ENCODE measurements at places on chromosomes 13 and 19.

DNA sequence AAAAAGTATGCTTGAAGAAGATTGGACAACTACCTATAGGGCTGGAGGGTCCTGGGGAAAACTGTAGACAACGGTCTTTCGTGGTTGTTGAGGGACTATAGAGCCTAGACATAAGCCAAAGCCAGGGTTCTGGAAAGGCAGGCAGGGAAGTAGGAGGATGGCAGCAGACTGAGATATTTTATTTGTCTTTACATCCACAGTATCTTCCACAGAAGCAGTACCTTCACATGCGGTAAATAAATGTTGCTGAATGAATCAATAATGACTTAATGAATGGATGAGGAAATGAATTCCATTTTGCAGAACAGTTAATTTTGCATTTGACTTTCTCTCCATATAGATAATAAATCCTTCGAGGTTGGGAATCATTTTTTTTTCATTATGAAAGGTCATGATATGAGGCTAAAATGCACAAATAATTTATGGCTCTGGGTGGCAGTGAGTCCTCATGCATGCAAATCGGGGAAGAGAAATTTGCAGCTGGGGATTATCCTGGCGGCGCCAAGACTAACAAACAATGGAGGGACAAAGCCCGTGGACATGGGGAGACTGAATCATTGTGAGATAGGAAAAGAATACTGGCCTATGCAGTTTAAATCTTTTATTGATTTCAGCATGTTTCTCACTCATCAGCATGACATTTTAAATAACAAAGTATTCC, 102.0 kb downstream of the ERCC5 start:
- no peak for DNase-seq

DNA sequence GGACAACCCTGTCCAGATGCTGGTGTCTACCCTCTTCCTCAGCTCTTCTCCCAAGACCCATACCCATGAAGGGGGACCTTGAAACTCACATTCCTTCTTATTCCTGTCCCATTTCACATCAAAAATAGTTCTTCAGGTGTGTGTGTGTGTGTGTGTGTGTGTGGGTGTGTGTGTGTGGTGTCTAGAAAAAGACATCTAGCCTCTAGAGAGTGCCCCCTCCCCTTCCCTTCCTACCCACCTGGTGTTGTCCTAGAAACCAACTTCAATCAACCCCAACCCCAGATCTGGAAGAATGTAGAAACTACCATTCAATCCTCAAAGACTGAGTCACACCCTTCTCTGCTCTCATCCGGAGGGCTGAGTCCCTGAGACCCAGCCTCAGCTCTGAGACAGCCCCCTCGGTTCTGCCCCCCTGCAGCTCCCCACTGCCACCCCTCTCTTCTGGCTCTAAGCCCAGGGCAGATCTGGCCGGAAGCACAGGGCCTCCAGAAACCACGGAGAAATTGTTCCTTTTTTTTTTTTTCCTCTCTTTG, 3.5 kb downstream of the KCNN4 start:
- peak; percentile 54 for DNase-seq

- DNase-seq, result peak; percentile 98
These were observed 3.0 kb upstream of the ZFP36 start for GRCh38 chr19:39403331-39404312.

- peak; percentile 73 for DNase-seq
These were observed 18.8 kb downstream of the FLT1 start for GRCh38 chr13:28475916-28476725.

GRCh38 chr13:36101157-36101556, 30.0 kb downstream of the DCLK1 start:
- no peak for DNase-seq

DNA sequence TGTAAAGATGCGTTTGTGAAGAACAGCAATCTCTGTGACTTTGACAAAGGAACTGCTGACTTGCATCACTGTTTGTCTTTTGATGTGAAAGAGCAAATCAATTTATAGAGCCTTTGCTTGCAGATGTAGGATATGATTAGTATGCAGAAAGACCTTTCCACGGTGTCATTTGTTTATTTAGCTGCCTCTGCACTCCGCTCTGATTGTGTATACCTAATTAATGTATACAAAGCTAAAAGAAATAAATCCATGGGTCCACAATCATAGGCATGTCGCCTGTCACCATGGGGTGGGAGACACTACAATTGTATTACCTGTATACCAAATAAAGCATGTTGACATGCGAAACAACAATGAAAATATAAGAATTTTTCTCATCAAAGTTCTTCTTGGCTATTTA, 410.7 kb downstream of the MZT1 start:
- no peak for DNase-seq

DNA sequence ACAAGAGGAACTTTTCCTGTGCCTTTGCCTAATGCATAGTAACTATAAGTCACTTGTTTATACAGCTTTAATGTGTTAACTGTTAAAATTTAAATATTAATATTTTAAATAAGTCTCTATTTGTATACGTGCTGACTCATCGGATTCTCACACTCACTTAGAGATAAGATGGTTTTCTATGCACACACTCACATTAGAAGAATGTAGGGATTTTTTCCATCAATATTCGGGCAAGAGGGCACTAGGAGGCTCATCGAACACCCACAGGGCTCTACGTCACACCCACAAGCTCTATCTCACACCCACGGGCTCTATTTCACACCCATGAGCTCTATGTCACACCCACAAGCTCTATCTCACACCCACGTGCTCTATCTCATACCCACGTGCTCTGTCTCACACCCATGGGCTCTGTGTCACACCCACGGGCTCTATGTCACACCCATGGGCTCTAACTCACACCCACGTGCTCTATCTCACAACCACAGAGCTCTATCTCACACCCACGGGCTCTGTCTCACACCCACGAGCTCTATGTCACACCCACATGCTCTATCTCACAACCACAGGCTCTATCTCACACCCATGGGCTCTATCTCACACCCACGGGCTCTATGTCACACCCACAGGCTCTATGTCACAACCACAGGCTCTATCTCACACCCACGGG, 73.4 kb downstream of the COL4A2 start:
- no peak for DNase-seq

DNA sequence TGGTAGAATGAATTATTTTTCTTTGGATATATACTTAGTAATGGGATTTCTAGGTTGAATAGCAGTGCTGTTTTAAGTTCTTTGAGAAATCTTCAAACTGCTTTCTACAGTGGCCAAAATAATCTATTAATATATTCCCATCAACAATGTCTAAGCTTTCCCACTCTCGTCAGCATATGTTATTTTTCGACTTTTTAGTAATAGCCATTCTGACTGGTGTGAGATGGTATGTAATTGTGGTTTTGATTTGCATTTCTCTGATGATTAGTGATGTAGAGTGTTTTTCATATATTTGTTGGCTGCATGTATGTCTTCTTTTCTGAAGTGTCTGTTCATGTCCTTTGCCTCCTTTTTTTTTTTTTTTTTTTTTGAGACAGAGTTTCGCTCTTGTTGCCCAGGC, 90.2 kb upstream of the CSNK1A1L start:
- no peak for DNase-seq

DNA sequence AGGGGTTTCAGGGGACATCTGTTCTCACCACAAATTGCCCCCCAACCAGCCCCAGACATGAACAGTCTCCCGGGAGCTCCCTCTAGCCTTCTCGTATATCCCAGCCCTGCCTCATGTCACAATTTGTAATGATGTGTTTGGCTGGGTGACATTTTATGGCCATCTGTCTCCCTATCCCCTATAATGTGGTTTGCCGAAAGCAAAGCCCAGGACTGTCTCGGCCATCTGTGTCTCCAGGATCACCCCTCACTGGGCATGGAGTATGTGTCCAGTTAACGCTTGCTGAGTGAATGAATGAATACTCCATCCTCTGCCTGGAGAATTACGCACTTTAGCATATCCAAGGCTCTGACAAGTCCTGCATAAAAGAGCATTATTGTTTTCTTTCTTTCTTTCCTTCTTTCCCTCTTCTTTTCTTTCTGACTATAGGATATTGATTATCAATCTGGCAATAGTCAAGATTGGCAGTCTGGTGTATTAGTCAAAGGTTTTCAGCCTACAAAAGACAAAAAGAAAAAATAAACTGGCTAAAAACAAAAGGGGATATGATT, 15.1 kb downstream of the HPN start:
- DNase-seq, result no peak

DNA sequence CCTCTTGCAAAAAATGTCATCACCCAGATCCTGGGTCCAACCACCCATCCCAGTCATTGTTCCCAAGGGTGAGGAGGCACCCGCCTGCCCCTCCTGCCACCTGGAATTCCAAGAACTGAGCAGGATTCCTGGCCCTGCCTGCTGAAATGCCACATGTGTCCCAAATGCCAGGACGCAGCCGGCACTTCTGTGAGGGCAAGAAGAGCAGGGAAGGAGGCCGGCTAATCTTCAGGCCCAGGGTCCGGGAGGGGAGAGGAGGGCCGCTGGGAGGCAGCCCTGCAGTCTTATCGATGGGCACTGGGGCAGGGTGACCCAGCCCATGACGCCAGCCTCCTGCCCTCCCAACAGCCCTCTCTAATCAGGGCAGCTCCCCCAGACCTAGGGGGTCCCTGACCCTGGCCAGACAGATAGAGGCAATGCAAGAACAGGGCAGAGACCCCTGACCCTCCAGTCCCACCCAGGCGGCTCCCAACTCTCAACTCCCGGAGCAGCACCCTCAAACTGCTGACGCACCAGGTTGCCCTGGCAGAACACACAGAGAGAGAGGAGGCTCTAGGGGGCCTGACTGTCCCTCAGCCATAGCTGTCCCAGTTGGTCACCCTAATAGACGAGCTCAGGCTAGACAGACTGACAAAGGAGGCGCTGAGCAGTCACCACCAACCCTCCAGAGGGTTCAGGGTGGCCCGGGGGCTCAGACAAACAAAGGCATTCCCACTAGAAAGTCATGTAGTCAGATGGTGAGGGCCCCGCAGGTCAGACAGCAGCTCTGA, 1.5 kb downstream of the MFSD12 start:
- DNase-seq, result peak; percentile 5

DNA sequence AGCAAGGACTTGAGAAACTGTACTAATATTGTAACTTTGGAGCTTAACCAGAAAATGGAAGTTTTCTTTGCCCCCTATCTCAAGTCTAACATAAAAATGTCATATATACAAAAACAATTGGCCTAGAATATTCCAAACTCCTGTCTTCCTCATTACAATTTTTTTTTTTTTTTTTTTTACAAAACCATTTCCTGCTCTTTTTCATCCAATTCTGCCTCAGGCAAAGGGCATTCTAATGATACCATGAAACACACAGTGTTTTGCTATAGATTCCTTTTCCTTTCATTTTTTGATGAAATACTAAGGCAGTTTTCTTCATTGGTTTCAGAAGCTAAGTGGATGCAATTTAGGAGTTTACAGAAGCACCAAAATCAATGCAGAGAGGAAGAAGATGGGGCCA, 119.7 kb downstream of the LHFPL6 start:
- DNase-seq, result no peak

GRCh38 chr19:51327066-51328001, 14.6 kb downstream of the VSIG10L start:
- peak; percentile 93 for DNase-seq

DNA sequence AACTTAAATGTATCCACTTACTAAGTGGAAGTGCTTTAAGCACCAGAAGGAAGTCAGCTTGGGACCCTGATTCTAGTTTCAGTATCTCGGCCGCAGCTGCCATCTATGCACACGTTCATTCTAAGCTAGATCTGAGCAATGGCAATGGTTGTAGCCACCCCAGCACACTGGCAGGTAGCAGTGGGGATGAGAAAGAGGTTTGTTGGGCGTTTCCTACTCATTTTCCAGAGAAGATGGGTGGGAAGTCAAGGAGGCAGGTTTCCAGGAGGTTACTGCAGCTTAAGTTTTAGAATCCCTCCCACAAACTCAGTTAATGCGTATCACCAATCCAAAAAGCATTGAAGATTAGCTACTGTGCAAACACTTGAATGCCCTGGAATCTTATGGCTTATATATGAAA, 114.2 kb upstream of the TSC22D1 start:
- no peak for DNase-seq

GRCh38 chr13:27644302-27644701, 22.6 kb downstream of the POLR1D start:
- no peak for DNase-seq

DNA sequence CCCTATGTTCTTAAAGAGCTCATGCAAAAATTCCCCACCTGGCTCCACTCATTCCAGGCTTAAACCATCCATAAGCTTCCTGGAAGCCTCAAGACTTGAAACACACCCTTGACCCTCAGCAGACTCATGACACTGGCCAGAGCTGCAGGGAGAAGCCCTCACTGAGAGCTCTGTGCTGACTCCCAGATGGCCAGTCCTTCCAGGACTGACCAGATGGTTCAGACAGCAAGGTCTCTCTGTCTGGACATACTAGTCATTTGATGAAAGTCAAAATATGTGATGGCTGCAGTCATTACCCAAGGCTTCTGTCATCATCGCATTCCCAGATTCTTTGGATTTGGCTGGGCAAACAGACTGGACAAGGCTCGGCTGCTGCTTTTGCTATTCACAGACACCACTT, 397.4 kb downstream of the FOXO1 start:
- no peak for DNase-seq

DNA sequence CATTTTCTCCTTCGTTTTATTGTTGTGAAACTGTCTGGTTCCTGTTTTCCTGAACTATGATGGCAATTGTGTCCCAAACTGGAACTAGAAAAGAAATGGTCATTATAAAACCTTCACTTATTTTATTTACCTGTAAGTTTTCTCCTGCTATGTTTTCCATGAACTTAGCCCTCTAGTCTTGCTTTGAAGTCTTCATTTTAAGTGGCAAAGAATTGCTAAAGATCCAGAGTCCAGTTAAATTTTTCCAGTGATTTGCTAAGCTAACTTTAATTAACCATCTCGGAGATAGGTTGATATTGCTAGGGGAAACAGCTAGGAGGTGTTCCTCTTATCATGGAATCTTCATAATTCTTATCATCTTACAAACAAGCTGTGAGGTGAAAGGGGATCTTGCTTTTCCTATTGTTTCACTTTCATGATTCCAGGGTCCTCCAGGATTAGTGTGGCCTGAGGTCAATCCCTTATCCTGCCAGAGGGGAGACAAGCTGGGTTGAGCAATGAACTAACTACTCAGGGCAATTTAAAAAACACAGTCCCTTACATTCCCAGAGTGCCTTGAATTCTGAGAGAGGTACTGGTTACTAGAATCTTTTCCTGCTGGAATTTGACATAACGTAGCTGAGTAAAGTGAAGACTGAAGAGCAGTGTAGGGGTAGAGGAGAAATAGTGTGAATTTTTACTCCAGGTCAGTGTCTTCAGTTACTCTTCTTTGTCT, 112.5 kb downstream of the ESD start:
- no peak for DNase-seq

GRCh38 chr13:94854688-94855087, 142.3 kb upstream of the SOX21 start:
- DNase-seq, result no peak

GRCh38 chr13:35769812-35770211, 293.3 kb upstream of the MAB21L1 start:
- DNase-seq, result no peak

Measured in suppressor macrophage treated with lipopolysaccharide for 1 hour (primary cell).